Activated naive CD8-positive, alpha-beta T cell treated with anti-CD3 and anti-CD28 coated beads for 36 hours (primary cell): ENCODE measurements at places on chromosomes 1 and 21.
A peak's percentile ranks its signal among the peaks of the same experiment; 100 is the strongest.

- H3K27me3 ChIP-seq, result no peaks in the 10 kb centered on the region
- no peaks in the 10 kb centered on the region for H3K36me3 ChIP-seq
- H3K4me1 ChIP-seq, result no peaks in the 10 kb centered on the region
- H3K27ac ChIP-seq, result no peak overlapping the region
- no peak for DNase-seq
Observed at GRCh38 chr1:187848321-187848720, 1019.6 kb downstream of the PLA2G4A start.

- no peak overlapping the region for H3K4me3 ChIP-seq
- no peak for DNase-seq
- H3K4me1 ChIP-seq, result peaks cover 4% of the 10 kb centered on the region
- H3K36me3 ChIP-seq, result no peaks in the 10 kb centered on the region
Observed at GRCh38 chr1:116112388-116113140, 1.4 kb downstream of the MAB21L3 start.

DNA sequence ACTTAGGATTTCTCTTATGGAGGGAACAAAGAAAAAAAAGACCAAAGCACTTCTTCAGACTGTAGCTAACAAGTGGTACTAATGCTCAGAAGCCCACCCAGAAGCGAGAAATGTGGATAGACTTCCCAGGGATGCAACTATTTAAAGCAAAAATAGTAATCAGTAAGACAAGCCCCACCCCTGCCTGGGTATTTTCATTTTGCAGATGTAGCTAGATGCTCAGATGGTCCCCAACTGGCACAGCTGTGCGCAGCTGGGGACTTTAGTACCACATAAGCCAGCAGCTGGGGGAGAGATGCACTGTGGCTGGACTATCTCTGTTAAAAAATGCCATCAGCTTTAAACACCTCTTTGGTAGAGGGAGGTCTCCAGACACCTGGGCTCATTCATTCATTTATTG is 77.8 kb upstream of the SPAG17 start:
- no peak overlapping the region for H3K27ac ChIP-seq
- H3K4me3 ChIP-seq, result no peak overlapping the region

- H3K27me3 ChIP-seq, result peaks cover 66% of the 10 kb centered on the region
- no peak overlapping the region for H3K4me3 ChIP-seq
- no peak overlapping the region for H3K27ac ChIP-seq
- peaks cover 31% of the 10 kb centered on the region for H3K4me1 ChIP-seq
Observed at GRCh38 chr1:31707711-31708110, 3.9 kb upstream of the COL16A1 start.

DNA sequence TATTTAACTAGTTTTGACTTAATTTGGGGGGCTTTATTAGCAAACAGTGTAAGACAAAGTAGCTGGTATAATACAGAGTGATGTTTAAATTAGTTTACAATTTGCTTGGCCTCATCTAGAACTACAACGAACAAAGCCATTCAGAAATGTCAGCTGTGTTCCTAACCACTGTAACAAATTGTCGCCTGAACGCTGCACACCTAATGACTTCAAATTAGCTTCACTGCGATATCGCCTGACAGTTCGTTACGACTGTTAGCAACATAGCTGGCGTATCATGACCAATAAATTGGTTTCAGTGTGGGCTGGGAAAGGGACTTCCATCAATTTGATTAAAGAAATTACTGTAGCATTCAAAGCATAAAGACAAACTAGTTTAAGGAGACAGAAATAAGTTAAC is 139.8 kb upstream of the USH2A start:
- H3K4me1 ChIP-seq, result no peaks in the 10 kb centered on the region
- H3K27me3 ChIP-seq, result no peaks in the 10 kb centered on the region
- H3K36me3 ChIP-seq, result no peaks in the 10 kb centered on the region
- no peak overlapping the region for H3K4me3 ChIP-seq

DNA sequence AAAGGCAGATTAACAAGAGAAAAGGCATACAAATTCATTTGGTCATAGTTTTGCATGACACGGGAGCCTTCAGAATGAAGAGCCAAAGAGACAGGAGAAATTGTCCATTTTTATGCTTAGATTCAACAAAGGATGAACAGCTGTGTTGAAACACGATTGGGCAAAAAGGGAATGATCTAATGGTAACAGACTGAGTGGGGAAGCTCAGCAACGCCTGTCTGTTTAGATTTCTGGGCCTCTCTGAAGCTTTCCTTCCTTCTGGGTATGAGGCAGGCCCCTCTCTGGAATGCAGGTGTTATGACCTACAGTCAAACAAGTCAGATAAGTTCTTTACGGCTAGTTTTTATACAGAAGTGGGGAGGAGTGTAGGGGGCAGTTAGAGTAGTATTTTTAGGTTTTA is 154.6 kb downstream of the RGS7 start:
- no peaks in the 10 kb centered on the region for H3K36me3 ChIP-seq
- H3K27ac ChIP-seq, result no peak overlapping the region
- H3K27me3 ChIP-seq, result no peaks in the 10 kb centered on the region
- no peak for DNase-seq

DNA sequence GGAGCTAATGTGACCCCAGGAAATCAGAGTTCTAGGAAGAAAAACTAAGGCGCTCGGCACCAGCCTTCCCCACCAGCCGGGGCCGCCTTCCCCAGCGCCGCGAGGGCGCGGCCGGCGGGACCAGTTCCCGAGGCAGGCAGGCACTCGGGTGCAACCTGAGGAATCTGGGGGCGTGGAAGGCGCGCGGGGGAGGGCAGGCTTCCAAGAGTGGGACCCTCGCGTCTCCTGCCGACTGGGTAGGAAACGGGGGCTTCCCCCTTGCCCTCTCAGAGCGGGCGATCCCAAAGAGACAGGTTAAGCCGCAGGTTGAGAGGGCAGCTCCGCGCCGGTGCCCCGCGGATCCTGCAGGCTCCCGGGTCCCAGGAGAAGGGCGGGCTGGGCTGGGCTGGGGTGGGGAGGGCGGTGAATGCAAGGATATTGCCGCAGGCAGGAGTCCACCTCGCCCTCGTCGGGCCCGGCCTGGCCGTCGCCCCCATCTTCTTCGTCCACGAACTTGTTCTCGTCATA is 431 bp downstream of the ARPC5 start:
- peaks cover 4% of the 10 kb centered on the region for H3K27me3 ChIP-seq
- peaks cover 16% of the 10 kb centered on the region for H3K36me3 ChIP-seq
- H3K4me1 ChIP-seq, result peaks cover 36% of the 10 kb centered on the region
- H3K27ac ChIP-seq, result peak overlapping the region; percentile 99

DNA sequence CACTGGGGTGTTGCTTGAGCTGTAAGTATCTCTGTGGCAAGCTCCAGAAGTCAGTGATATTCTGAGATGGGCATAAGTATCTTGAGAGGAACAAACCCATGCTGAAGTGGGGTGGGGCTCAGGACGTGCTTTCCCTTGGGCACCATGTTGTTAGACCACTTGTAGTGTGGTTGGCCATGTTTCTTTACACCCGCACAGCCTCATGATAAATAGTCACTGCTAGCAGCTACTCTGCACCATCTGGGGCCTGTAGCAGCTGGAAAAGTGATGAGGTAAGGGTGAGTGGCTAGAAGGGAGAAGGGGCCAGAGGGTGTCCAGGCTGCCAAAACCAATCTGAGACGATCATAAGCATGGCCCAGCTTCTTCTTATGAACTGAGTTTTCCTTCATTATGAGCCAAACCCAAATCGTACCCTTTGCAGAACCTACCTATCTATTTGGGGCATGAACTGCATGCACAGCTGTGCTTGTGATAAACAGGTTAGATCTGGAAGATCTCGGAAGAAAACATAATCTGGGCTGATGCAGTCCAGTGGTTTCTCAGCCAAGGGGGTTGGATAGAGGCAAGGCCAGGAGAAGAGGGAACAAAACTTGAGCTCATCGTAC is 91.9 kb upstream of the IRF2BP2 start:
- peaks cover 10% of the 10 kb centered on the region for H3K4me1 ChIP-seq
- no peak for DNase-seq
- no peak overlapping the region for H3K4me3 ChIP-seq
- no peaks in the 10 kb centered on the region for H3K27me3 ChIP-seq
- H3K36me3 ChIP-seq, result no peaks in the 10 kb centered on the region
